ENCODE measurements at places on chromosomes 5 and 9.

GRCh38 chr5:139635606-139636206 is 12.4 kb upstream of the CXXC5 start:
- peak; percentile 91 for DNase-seq

DNA sequence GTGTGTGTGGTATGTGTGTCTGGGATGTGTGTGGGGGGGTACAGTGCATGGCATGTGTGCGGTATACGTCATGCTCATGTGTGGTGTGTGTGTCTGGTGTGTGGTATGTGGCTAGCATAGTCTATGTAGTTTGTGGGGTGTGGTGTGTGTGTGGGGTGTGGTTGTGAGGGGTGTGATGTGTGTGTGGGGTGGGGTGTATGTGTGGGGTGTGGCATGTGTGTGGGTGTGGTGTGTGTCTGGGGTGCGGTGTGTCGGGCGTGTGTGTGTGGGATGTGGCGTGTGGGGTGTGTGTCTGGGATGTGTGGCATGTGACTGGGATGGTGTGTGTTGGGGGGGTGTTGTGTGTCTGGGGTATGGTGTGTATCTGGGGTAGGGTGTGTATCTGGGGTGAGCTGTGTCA is 52.3 kb downstream of the SECISBP2 start:
- DNase-seq = no peak

- DNase-seq = no peak
Measured at GRCh38 chr9:123642291-123643278, 286.6 kb downstream of the CRB2 start.

GRCh38 chr9:35518225-35518821 is 28.4 kb downstream of the RUSC2 start:
- DNase-seq = peak; percentile 97

GRCh38 chr5:8895062-8895461 is 650.8 kb downstream of the SEMA5A start:
- no peak for DNase-seq

DNA sequence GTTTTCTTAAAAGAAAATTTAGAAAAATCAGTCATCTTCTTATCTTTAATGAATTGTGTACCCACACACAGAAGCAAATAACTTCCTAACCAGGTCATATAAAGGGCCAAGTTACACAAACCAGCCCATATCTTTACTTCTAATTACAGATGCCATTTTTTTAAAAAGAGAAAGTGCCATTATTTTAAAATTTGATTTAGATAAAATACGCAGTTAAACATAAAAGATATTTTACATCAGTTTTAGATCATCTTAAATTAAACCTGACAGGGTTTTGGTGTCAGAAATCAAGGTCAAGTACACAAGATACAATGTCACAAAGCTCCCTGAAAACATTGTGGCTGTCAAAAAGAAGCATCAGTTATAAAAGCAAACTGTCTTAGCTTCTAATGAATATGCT is 129.4 kb downstream of the GNA14 start:
- DNase-seq = no peak

DNA sequence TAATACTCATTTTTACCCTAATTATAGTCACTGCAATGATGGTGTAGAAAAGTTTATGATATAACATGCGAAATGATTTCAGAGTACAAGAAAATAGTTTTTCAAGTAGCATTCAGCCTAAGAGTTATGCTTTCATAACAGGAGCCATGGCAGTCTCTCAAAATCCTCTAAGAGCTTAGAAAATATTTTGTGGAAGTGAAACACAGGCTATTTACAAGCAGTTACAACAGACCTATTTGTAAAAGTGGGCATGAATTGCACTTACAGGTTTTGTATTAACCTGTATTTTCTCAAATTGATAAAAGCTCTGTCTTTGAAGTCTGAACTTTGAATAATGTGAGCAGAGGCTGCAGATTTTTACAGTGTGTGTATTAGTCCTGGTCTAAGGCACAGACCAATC is 523.3 kb downstream of the LRRC70 start:
- DNase-seq = no peak

DNA sequence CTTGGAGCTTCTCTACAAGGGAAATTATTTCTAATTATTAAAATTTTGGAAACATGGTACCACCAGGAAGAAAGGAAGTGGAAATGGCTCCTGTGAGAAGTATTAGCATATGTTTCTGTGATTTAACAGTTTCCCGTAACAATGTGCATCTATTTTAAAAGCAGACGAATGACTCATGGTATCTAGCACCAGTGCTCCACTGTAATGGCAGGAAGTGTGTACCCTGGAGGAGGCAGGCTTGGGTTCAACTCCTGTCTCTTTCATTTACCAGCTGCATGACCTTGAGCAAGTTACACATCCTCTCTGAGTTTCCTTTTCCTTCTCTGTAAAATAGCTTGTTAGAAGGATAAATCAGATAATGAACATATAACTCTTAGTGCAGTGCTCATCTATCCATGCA is 41.0 kb upstream of the ANGPTL2 start:
- DNase-seq = peak; percentile 81

GRCh38 chr9:131627648-131628458 is 82.5 kb downstream of the PRRT1B start:
- peak; percentile 88 for DNase-seq

DNA sequence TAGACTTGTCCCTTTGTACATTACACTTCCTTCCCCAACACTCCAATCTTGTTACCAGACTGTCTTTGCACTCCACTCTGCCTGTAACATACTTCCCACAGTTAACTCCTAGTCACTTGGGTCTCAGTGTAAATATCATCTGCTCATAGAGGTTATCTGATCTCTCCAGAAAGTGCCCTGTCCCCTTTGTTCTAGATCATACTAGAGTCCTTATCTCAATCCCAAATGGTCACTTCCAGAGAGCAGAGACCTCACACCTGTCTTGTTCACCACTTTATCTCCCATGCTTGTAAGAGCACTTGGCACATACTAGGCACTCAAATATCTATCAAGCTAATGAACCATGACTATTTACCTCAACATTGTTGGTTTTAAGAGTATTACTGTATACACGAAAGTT is 30.4 kb downstream of the SETX start:
- DNase-seq = no peak

DNA sequence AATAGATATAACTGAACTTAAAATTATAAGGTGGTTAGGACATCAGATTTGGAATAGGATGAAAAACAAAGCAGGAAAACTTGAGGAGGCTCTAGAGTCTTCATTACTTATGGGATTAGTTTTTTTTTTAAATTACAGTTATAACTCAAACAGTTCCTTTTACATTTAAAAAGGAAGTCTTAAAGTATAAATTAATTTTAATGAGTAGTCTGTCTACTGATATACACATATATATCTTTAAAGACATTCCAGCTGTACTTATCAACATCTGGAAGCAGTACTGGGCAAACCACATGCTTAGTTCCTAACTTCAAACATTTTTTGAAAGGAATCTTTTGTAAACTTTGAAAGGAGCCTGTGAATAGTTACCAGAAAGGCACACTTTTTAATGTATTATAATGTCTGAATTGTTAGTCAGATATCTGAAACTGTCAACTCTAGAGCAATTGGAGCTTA is 6.0 kb downstream of the ACTBL2 start:
- DNase-seq = peak; percentile 48

DNA sequence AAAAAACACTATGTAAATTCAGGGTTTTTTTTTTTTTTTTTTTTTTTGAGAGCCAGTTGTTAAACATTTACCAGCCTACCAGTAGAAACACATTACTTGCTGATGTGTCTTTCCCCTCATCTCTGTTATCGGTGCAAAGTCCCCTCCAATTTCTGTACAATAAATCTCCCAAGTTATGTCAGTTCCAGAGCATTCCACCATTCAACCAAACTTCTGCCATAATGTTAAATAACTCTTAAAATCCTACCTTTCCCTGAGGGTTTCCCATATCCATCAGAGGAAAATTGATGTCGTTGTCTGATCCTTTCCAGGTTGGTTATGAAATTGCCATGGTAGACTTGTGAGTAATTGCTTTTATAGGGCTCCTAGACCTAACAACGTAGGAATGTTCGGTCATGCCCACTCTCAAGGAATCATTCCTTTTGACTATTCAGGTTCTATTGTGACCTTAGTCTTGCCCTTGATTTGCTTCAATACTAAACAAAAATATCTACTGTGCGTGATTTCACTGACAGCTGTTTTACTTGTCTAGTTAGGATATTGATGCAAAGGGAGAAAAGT is 5.6 kb upstream of the PPP2R2B start:
- DNase-seq = no peak

GRCh38 chr9:124693403-124693802 is 77.7 kb downstream of the NR6A1 start:
- DNase-seq = no peak

DNA sequence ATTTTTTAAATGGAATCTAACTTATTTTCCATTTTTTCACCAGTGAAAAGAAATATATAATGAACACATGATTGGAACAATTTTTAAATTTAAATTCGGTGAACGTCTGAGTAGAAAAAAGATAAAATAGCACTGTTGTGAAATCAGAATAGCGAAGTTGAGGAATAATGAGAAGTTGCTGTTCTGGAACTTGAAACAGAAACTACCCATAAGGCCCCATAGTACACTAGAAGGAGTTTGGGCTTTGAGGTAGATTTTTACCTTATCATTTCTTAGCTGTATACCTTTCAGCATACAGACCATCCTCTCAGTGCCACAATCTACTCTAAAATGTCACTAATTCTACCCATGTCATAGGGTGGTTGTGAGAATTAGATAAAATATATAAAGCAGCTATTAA is 35.1 kb downstream of the TDRD7 start:
- no peak for DNase-seq
